ENCODE measurements at places on chromosomes 6 and 20.

GRCh38 chr6:118335325-118335816 lies 212.7 kb upstream of the PLN start:
- no peak for DNase-seq

GRCh38 chr20:2460752-2461424 lies 9.7 kb downstream of the SNRPB start:
- DNase-seq, result no peak

DNA sequence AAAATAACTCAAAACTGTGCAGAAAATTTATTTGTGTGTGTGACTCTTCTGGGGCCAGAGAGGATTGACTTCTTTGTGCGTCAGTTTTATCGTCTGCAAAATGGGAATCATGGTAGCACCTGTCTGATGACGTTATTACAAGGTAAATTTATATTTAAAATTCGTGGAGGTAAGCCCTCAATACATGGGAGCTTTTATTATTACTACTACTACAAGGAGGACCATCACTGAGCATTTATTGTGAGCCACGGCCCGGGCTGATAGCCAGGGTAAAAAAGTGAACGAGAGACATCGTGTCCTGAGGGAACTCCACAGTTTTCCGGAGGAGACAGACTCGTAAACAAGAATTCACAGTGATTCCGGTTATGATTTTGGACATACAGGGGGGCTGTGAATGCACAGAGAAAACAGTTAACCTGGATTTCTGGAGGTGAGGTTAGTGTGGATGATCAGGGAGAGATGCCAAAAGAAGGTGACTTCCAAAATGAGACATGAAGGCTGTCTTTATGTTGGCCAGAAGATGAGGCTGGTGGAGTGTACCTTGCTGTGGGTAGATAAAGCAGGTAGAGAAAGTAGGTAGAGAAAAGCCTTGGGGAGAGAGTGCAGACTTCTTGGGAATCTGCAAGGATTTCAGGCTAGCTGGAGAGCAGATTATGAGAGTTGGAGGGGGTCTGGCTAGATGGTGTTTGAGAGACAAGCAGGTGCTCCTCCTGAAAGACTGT lies 10.6 kb upstream of the SERINC3 start:
- no peak for DNase-seq

- no peak for DNase-seq
These were observed 327.6 kb upstream of the ARID1B start for GRCh38 chr6:156449569-156449968.

DNA sequence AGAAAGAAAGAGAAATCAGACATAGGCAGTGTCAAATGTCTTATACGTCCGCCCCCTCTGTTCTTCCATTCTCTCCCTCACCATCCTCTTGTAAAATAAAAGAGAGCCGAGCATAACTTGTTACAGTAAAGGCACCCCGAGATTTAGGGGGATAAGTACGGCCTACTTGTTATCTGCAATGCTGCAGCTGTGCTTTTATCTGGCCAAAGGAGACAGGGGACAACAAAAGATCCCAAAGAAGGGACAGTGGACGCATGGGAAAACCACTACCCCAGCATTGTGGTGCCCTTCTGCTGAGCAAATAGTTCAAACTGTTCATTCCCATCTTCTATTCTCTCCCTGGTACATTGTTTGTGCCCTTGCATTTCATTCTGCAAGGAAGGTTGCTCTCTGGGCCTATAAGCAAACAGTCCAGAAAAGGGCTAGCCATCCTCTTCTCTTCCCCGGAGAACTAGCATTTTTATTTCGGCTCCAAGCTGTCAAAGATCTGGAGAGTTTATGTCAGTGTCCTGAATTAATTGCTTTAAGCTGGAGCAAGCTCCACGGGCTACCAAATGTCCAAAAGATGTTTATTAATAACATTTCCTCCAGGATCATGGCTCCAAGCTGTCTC lies 22.3 kb downstream of the FOXA2 start:
- DNase-seq, result no peak

GRCh38 chr6:70764706-70765105 lies 97.0 kb downstream of the SMAP1 start:
- DNase-seq, result no peak

GRCh38 chr6:24831771-24832716 lies 33.3 kb upstream of the ARMH2 start:
- no peak for DNase-seq

- DNase-seq, result no peak
These were observed 115.7 kb downstream of the PRIM2 start for GRCh38 chr6:57432919-57433684.

DNA sequence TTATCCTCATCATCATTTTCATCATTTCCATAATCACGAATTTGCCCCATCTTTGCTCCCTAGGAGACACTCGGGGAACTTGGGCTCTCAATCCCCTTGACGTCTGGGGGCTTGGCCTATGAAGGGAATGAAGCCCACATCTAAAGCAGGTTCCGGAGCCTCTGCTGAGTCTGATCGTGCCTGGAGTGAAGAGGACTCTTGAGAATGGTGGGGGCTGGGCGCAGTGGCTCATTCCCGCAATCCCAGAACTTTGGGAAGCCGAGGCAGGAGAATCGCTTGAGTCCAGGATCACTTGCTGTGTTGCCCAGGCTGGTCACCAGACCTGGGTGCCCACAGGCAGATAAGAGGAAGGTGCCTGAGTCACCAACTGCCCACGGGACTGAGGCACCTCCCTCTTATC lies 114.5 kb downstream of the SYCP2 start:
- peak; percentile 32 for DNase-seq

DNA sequence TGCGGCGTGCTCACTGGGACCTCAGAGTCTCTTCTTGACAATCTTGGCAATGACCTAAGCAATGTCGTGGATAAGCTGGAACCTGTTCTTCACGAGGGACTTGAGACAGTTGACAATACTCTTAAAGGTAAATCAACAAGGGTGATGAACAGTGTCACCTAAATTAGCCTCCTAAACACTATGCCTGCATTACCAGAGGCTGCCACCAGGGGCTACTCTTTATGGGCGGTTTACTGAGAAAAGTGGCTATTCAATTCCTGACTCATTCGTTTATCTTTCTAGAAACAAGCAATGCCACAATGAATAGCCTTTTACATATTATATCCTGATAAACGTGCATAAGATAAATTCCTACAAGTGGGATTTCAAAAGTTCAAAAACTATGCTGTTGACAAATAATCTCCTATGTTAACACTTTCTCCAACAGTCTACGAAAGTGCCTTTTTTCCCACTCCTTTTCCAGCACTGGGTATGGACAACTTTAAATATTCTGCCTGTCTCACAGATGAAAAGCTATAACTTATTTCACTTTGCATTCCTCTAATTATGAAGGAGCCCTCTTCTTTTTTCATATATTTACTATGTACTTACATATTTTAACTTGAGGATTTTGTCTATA lies 1.3 kb downstream of the BPIFA2 start:
- DNase-seq, result no peak

DNA sequence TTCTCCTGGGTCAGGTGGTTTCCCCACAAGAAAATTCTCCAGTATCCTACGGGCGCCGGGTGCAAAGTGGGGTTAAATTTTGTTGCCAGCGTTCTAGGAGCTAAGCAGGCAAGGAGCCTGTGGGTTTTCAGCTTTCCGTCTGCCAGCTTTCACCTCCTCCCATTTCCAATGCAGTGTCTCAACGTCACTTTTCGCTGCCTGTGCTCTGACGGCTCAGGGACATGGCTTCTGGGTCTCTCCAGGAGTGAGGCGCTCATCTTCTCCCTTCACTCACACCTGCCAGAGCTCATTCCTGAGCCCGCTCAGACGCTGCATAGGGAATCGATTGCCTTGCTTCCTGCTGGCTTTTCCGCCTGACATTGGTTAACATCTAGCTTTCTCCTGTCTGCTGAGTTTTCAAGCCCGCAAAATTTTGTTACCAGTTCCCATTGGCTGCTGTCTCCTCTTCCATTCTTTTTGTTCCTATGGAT lies 7.3 kb upstream of the NAA20 start:
- DNase-seq, result no peak

GRCh38 chr6:56802584-56802983 lies 152.3 kb upstream of the BEND6 start:
- no peak for DNase-seq

DNA sequence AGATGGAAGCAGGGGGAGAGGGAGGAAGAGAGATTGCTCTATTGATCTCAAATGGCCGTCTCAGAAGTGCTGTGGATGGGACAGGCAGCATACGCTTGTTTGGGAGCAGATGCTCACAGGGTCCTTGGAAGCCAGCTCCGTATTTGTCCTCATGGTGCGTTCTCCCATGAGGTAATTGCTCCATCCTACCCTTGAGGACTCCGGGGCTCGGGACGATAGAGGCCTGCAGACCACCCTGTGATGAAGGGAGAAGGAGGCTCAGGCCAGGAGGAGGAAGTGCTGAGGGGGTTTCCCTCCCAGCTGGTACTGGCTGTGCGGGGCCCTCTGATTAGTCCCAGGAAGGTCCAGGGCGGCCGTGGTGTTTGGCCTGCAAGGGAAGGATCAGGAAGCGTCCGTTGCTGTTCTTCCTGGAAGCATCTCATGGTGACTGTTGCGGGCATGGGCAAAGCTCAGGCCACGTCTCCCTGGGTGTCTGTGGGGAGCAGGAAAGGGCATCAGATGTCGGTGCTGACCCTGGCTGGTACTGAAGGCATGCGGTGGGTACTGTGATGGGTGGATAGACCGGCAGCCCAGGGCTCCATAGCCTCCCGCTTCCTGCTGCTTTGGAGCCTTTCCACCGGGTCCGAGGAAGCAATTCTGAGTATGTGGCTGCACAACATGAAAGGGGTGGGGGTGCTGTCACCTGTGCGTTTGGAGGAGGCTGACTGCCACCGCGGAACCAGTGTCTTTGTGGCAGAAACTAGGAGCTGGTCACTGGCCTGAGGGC lies 158.3 kb downstream of the SYCP2 start:
- DNase-seq, result peak; percentile 90

- no peak for DNase-seq
These were observed 774.2 kb upstream of the FLRT3 start for GRCh38 chr20:15111654-15112053.

GRCh38 chr6:154123155-154123956 lies 84.3 kb downstream of the OPRM1 start:
- no peak for DNase-seq

GRCh38 chr20:41854765-41855164 lies 236.6 kb upstream of the CHD6 start:
- no peak for DNase-seq

DNA sequence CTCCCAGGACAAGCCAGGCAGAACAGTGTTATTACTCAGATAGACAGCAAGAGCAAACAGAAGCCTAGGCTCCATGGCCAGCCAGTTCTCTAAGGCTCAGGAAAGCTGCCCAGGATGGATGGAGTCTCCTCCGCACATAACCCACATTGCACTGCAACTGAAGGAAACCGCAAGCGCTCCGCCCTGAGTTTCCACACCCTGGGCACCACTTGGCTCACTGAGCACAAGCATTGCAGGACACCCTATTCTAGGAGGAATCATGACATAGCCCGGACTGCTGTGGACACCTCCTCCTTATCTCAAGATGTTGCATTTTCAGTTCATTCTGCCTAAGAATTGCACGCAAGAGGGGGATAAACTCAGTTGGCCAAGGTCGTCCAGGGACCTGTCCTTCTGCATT lies 42.9 kb downstream of the LINC00237 start:
- no peak for DNase-seq

GRCh38 chr6:42498473-42499128 lies 46.9 kb upstream of the TRERF1 start:
- DNase-seq, result no peak

GRCh38 chr6:154350293-154350692 lies 6.3 kb downstream of the IPCEF1 start:
- DNase-seq, result no peak
